Activated CD4-positive, alpha-beta T cell treated with anti-CD3 and anti-CD28 coated beads for 48 hours (primary cell): ENCODE measurements at places on chromosomes 11 and 22.

- DNase-seq, result no peak
These were observed 28.3 kb upstream of the SMIM35 start for GRCh38 chr11:118115048-118115447.

DNA sequence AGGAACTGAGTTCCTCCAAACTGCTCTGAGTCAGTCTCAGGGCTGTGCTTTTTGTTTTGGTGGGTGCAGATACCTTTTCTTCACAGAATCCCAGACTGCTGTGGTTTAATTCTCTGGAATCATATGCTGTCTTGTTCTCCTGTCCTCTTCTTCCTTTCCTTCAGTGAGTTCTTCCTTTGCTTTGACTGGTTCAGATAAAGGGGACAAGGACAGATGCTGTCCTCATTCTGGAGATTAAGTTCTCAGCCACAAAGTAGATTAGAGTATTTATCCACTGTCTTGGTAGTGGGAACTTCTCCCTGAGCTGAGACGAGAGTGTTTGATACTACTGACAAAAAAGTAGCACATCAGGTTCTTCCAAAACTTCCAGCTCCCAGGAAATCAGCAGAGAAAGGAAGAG is 13.3 kb downstream of the ZDHHC5 start:
- no peak for DNase-seq

DNA sequence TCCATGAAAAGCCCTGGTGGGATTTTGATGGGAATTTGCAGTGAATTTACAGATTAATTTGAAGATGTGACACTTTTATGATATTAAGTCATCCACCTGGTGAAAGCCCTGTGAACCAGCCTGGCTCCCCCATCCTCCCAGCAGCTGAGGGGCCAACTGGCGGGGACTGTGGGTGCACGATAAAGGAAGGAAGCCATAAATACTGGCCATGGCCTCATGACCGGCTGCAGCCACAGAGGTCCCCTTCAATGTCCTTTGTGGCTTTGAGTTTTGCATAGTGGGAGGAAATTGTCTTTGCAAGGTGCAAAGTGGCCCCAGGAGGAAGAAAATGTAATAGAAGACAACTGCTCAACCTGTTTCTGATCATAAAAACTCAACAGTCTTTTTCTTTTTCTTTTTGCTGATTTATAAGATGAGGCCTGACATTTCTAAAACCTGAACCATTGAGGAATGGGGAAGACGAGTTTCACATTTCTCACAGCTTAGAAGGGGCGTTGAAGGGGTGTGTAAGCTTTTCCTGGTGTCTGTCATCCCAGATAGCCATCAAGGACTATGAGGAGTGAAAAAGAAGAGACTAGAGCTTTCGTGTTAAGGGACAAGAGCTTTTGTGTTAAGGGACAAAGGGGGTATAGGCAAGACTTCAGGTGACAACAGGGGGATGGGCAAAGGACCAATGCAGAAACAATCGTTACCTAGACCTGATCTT is 6.3 kb upstream of the NDUFV1 start:
- no peak for DNase-seq

GRCh38 chr11:15123849-15124248 is 9.1 kb downstream of the INSC start:
- DNase-seq, result no peak

- no peak for DNase-seq
These were observed 29.3 kb downstream of the SLC22A25 start for GRCh38 chr11:63214093-63214492.

DNA sequence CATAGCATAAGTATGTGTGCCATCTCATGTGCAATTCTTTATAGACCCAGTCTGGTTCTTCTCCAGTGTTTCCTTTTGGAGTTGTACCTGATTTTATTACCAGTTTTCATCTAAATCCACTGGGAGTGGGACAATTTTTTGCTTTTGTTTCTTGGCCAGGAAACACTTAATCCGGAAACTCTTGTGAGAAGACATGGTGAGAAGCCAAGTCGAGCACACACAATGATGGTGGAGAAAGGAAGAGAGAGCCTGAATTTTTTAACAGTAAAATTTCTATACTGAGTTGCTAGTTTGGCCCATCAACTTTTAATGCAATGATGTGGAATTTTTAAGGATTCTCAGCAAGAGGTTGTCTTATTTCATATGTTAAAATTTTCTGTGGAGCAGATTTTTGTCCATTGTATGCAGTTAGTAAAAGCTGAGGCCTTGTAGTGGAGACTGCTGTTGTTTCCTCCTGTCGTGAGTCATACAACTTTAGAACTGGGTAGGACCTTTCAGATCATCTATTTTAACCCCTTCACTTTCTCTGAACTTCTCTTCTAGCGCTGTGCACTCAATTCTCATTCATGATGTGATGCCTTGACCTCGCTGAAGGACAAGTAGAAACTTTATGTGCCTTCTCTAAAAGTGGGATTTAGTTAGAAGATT is 17.1 kb downstream of the FAR1 start:
- no peak for DNase-seq

- no peak for DNase-seq
These were observed 104.3 kb upstream of the SYT13 start for GRCh38 chr11:45390407-45390806.

- no peak for DNase-seq
These were observed 425.3 kb upstream of the B3GAT1 start for GRCh38 chr11:134837166-134837886.

- DNase-seq, result peak; percentile 74
These were observed 19.8 kb upstream of the PLET1 start for GRCh38 chr11:112280268-112281126.

DNA sequence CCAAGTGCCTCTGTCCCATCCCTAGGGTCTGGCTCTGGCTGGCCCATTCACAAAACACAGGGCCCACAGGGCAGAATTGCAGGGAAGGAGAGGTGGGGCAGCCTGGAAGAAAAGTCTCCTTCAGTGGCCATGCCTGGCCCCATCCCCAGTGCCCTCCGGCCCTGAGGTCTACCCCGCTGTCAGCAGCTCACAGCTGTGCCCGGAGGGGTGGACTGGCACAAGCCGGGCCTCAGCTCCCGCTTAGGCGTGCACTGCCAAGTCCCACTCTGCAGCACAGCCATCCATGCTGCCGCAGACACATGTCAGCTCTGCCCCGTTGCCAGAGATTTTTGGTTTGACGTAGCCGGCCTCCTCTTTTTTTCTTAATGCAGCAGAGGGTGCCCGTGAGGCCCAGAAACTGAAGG is 3.9 kb upstream of the SCN2B start:
- peak; percentile 35 for DNase-seq

DNA sequence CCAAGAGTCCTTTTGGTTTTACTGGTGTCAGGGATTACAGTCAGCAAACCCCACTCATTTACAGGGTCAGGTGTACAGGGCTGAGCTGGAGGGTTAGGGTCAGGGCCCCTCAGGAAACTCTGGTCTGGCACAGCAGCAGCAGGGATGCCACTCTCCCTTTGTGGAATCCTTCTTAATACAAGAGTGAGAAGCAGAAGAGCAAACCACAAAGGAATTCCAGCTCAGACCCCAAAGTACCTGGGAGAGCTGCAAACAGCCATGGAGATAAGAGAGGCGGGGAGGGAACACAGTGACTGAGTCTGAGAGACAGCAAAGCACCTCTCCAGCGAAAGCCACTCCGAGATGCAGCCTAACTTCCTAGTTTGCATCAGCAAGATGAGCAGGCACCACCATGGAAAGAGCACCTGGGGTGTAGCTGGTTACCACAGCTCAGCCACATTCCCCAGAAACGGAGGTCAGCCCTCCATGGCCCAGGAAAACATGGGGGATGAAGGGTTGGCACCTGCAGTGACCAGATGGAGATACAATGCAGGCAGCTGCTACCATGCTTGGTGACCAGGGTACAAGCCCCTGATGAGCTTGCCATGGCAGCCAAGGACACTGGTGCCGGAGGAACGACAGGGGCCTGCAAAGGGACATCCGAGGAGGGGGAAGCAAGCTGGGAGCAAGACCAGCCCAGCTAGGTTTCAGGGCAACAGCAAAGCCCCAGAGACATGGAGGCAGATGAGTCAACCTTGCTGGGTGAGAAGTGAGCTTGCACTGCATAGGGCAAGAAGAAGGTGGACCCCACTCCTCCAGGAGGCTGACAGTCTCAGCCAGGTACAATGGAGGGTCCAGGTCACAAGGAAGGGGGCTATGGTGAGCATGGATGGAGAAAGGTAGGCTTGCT is 3.9 kb downstream of the BET1L start:
- no peak for DNase-seq

DNA sequence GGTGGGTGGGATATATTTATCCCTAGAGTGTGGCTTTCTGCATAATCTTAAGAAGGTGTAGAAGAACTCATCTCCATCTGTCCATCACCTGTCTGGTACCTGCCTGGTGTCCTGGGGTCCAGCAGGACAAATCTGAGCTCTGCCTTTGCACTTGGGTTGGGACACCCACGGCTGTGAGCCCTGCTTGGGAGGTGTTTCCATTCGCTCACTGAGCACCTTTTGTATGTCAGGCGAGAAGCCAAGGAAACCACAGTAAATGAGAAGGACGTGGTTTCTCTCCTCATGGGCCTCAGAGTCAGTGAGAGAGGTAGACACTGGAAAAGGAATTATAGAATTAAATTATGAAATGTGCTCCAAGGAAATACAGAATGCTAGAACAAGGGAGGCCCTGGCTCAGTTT is 555.9 kb downstream of the MIAT start:
- no peak for DNase-seq

DNA sequence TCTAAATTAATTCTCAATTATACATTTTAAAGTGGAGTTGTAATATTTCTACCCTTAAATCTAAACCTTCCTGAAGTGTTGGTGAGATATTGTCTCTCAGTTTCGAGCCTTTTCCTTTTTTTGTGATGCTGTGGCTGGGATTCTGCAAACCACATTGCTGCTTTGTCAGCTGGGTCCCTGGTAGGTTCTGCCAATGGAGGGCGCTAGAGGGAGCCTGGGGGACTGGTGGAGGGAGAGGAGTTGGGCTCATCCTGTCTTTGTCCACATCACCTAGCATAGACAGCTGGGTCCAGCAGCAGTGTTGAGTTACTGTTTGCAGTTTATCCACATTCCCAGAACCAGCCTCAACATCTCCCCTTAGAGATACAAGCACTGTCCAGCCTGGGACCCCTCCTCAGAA is 41.0 kb downstream of the TRAF6 start:
- peak; percentile 50 for DNase-seq

DNA sequence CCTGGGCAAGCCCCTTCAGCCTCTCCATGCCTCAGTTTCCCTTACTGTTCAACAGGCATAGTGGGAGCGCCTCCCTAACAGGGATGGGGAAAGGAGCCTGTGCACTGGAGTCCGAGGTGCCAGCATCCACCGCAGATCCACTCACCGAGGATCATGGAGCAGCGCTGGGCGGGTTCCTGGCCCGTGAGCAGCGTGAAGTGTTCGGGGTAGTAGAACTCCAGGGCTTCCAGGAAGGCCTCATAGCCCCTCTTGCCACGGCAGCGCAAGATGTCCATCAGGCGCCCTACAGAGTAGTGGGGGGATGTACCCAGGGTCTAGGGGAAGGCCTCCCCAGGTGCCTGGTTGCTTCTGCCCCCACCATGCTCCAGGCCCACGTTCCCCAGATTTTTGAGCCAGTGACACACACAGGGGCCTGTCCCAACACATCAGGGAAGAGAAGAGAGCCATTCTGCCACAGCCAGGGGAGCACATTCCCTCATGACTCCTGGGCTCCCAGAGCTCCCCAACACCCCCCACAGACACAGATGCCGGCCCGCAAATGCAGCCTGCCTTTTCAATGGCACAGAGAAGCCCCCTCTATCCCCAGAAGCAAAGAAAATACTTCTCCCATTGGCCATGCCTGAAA is 1.3 kb downstream of the CARD10 start:
- DNase-seq, result no peak

- DNase-seq, result no peak
These were observed 98.3 kb downstream of the C11orf65 start for GRCh38 chr11:108369064-108369463.

GRCh38 chr11:8017071-8017470 is 29.9 kb downstream of the EIF3F start:
- DNase-seq, result no peak

GRCh38 chr11:70112017-70112434 is 33.9 kb downstream of the ANO1 start:
- DNase-seq, result no peak

GRCh38 chr22:35996596-35996995 is 32.0 kb downstream of the RBFOX2 start:
- no peak for DNase-seq

DNA sequence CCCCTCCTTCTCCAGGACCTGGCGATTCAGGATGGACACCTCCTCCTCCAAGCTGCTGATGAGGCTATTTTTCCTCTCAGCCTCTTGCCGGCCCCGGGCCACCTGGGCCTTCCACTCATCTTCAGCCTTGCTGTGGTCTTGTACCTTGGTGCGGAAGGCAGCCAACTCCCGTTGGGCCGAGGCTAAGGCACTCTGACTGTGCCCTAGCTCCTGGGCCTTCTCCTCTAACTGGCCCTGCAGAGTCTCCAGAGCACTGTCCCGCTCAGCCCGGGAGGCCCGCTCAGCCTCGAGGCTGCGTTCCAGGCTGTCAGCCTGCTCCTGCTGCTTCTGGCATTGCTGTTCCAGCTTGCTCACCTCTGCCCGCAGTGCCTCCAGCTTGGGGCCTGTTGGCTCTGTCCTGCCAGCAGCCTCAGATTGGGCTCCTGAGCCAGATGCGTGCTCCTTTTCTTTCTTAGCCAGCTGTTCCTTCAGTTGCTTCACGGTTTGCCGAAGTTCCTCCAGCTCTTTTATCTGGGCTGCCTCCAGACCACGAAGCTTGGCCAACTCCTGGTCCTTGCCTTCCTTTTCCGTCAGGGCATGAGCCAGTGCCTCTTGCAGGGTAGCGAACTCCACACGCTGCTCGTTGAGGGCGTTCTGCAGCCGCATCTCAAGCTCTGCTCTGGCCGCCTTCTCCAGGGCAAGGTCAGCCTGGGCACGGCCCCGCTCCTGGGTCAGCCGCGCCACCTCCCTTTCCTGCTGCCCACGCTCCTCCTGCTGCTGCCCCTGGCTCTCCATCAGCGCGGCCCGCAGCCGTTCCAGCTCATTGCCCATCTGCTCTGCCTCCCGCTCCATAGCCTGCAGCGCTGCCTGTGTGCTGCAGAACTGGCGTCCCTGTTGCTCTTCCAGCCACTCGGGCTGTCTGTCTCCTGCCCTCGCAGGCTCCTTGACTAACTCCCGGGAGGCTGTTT is 15.3 kb downstream of the IL18BP start:
- DNase-seq, result no peak

- no peak for DNase-seq
These were observed 42.9 kb downstream of the LRRC32 start for GRCh38 chr11:76627606-76628005.

GRCh38 chr11:45816614-45817013 is 11.7 kb downstream of the SLC35C1 start:
- no peak for DNase-seq

- no peak for DNase-seq
These were observed at the start of gene KLHL35 for GRCh38 chr11:75432911-75433321. KLHL35 (minus strand) TSS chr11:75433203; CDS start chr11:75430629, 2,574 bp downstream.

GRCh38 chr22:17665248-17665647 is 26.7 kb downstream of the BCL2L13 start:
- no peak for DNase-seq

DNA sequence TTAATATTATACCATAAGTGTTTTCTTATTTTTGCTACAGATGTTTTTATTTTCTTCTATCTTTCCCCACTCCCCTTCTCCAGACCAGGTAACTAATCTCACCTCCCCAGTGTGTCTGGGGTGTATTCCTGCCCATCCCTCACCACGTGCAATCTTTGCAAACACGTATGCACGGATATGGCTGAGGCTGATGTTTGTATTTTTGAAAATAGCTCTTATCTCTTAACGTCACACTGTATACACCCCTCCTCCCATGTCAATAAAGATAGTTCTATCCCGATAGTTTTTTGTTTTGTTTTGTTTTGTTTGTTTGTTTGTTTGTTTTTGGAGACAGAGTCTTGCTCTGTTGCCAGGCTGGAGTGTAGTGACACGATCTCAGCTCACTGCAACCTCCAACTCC is 127.5 kb downstream of the FBXO7 start:
- DNase-seq, result no peak
